ENCODE measurements at places on chromosomes 13 and 19.

GRCh38 chr13:58300974-58301681, 669.6 kb downstream of the PCDH17 start:
- no peak for DNase-seq

- DNase-seq, result no peak
Measured at GRCh38 chr13:39407786-39408185, 195.2 kb downstream of the LHFPL6 start.

DNA sequence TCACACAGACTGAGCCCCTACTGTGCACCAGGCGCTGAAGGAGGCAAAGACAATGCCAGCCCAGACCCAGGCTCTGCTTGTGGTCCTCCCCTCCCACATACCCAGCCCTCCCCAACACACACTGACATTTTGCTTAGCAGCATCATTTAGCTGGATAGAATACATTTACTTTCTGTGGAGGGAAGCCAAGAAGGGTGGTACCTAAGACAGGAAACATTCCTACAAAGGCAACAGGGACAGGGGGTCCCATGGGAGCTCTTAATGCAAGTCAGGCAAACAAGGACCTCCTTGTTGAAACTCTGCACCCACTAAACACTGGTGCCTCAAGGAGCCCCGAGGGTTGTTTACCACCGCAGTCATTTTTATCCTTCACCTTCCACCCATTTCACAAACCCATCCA, 77.0 kb upstream of the ZNF507 start:
- no peak for DNase-seq

GRCh38 chr13:61383111-61383510, 32.5 kb downstream of the PCDH20 start:
- no peak for DNase-seq

GRCh38 chr13:21478881-21479808, 20.0 kb upstream of the ZDHHC20 start:
- peak; percentile 68 for DNase-seq

DNA sequence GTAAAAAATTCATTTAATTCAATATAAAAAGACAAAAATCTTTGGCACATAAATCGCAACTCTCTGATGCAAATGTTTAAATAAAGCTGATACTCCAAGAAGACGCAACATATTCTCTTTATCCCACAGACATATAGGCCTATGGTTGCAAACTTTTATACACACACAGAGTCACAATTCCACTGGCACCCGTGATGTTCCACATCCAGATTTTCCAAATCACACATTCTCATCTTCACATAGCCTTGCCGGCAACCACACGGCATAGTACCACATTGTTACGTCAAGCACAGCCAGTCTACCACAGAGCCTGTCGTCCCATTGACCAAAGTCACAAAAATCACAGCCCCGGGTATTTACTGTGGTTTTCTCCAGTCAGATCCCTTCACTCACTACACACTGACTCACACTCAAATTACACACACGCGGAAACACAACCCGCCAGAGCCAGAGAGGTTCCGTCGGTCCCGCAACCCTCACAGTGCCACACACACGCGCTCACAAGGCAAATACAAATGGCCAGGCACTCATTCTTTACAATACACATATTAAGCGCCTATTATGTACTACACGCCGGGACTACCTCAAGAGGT, 546 bp upstream of the ZNF546 start:
- peak; percentile 56 for DNase-seq

GRCh38 chr13:111926501-111927180, 140.3 kb upstream of the SOX1 start:
- no peak for DNase-seq

GRCh38 chr19:34881982-34882381, 44.7 kb upstream of the ZNF30 start:
- no peak for DNase-seq

GRCh38 chr19:17149393-17150135, 65.6 kb upstream of the USE1 start:
- DNase-seq, result no peak

DNA sequence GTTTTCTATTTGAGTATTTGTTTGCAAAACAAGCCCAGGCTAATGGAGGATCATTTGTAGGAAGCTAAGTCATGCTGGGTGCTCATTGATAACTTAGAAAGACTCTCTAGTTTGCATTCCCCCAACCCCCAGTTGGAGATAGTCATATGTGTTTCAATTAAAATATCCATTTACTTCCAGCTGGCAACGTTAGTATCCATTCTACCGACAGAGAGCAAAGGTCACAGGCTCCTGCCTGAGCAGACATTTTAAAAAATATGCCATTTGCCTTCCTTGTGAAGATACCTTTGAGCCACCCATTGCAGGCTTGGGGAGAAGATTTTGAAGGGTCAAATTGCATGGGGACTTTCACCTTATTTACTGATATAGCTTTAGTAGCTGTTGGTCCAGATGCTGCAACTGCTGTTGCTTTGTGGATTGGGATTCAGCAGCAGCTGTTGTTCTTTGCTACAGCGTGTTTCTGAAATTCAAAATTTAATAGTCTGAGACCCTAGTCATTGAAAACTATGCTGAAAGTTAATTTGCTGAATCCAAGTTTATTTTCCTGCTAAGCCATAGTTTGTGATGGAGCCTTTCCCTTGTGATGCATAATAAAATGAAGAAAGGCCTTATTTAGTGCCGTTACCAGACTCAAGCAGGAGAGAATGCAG, 335.1 kb downstream of the GPC6 start:
- DNase-seq, result no peak

DNA sequence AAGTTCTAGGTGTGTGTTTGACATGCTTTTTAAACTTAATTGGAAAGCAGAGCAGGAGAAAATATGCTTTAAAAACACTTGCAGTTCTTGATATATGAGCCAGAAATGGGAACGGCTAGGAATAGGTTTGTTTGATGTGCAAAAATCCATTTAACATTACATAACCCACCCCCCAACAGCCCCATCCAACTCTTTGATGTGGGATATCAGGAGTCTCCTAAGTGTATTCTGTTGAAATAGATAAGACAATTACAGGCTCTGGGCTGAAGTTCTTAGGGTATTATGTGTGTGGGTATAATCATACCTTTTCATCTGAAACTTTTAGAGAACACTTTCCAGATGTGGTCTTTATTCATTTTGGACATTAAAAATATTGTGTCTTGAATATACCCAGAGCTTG, 240.4 kb upstream of the CSNK1A1L start:
- no peak for DNase-seq

Data from activated naive CD4-positive, alpha-beta T cell treated with anti-CD3 and anti-CD28 coated beads, Interleukin-2, amount 10 ng/mL, durations not matched to agents 7 days and 5 days (primary cell).